ENCODE measurements at places on chromosomes 1 and 21.

DNA sequence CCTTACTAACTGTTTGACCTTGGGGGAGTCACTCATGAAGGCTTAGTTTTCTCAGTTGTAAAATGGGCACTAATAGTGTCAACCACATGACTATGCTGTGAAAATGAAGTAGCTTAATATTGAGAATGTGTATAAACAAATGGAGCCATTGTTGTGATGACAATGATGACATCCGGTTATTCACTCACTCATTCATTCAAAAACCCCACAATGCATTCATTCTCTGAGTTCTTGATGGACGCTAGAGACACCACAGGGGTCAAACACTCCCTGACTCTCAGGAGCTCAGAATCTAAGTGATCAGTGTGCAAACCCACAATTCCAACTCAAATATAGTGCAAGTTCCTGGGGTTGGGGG is 138.9 kb downstream of the FOXD2 start:
- DNase-seq = no peak

GRCh38 chr21:22062472-22063139 is 1064.4 kb downstream of the NCAM2 start:
- no peak for DNase-seq

DNA sequence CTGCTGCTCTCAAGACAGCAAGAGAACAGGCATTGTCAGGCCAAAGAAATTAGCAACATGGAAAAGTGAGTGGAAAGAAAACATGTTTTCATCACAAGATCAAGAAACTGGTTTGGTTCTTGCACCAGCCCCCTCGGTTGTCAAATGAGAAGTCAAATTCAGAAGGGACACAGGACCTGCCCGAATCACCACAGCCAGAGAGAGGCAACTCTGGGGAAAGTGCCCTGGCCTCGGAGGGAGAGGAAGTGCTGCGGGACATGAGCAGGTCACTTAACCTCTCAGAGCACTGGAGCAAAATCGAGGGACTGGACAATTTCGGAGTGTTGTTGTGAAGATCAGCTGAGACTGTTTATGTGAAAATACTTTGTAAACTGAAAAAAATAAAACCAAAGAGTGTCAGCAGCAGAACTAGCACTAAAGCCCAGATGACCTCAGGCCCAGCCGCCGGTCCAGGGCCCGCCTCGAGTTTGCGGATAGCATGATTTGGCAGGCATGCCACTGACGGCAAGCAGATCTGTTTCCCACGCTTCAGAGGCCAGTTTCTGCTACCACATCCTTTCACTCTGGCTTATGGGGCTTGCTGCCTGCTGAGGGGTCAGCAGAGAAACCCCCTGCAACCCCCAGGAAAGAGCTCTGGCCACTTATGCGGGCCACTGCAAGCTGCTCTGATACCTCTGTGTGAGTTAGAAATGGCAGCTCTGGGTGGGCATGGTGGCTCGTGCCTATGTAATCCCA is 32.1 kb downstream of the CD247 start:
- no peak for DNase-seq

DNA sequence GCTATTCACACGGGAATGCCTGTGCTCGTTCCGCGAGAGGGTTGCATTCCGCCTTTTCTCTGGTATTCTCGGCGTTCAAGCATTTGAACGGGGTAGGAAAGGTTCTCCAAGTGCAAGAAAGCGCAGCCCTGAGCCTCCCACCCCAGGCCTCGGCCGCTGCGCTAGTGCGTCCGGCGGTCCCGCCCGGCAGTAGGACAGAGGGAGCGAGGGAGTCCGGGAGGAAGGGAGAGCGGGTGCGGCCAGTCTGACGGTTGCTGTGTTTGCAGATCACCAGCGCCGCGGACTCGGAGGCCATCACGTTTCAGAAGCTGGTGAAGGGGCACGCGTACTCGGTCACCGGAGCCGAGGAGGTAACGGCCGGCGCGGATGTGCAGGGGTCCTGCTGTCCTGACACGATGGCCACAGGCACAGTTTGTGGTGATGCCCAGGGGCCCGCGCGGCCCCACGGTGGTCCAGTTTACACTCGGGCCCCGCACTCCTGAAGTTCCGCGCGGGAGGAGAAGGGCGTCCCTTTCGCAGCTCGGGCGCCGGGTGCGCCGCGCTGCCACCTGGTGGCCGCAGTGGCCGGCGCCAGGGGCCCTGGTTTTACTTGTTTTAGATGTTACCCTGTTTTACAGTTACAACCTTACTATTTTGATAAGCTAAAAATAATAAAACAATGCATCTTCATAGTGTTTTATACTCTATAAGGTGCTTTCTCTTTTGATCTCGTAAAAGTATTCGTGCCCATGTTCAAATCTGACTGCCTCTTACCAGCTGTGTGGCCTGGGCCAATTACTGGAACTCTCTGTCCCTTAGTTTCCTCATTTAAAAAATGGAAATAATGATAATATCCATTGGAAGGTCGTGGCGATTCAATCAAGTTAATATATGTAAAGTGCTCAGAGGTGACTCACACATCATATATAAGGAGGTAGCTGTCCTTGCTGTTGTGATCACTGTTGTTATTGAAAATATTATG is 36.7 kb downstream of the CAPN2 start:
- peak; percentile 75 for DNase-seq

DNA sequence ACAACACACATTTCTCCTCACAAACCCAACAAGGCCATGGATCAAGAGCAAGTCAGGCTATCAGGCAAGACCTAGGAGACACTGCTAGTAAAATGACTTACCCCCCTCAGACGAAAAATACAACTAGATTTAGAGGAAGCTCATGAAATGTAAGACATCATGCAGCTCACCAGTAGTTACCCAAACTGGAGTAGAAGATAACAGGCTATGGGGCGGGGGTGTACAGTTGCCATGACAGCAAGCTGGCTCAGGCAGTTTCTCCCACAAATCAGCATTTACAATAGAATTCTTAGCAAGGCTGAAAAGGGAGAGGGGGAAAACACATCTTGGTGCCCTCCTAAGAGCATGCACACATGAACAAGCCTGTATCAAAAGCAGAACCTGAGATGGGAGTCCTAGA is 13.9 kb downstream of the TPM3 start:
- peak; percentile 55 for DNase-seq

DNA sequence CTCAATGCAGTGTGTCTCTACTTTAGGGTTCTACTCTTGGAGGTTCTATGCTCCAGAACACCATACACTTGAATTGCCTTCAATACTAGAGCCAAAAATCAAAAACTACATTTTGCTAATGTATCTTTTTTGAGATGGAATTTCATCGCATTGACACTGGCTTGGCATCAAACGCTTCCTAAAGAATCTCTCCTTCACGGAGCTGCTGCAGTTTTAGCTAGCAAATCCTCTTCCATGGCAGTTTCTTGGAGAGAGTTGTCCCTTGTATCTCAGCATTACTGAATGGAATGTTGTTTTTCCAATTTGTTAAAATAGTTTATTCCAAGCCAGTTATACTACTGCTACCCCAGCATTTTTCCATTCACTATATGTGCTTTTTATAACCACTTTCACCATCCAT is 17.7 kb downstream of the SDCCAG8 start:
- no peak for DNase-seq

DNA sequence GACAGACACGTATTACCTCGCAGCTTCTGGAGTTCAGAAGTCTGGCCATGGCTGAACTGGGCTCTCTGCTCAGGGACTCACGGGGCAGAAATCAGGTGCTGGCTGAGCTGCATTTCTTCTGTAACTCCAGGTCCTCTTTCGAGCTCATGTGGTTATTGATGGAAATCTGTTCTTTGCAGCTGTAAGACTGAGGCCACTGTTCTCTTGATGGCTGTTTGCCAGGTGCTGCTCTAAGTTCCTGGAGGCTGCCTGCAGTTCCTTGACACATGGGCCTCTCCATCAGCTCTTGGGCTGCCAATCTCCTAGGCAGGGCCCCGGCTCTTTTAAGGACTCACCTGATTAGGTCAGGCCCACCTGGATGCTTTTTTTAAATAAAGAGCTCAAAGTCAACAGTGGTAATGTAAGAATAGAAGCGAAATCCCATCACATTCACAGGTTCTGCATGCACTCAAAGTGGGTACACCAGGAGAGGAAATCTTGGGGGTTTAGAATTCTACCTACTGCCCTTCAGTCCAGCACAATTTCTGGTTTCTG is 139.1 kb downstream of the KAZN start:
- DNase-seq = no peak

DNA sequence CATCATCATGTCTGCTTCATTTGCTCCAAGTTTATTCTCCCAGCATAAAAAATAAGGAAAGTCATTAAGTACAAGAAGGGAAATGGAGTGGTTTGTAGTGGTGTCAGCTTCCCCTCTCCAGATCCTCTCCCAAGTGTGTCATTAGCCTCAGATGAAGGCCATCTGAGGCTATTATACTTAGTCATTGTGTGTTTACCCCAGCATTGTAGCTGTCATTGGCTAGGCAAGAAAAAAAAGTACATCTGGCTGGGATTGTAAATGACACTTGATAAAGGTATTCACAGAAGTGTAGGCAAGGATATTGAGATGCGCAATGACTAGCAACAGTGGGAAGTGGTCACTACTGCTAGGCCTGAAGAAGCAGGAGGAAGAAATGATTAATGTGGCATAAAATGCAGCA is 316.9 kb upstream of the SGIP1 start:
- no peak for DNase-seq

- no peak for DNase-seq
Measured at GRCh38 chr1:53337499-53337898, 9.6 kb upstream of the LRP8 start.

DNA sequence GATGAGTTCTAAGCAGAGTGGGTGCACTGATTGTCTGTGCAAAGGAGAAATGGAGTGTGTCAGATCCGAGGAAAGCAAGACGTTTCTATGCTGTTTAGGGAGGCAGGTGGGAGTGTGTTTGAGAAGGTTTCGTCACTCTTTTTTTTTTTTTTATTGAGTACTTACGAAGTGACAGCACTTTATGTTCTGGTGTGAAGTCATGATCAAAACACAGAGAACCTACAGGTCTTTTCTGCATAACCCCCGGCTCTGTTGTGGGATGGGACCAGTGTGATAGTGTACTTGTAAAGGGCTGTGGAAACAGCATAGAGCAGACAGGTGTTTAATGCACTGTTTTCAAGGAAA is 26.7 kb downstream of the MIA3 start:
- peak; percentile 55 for DNase-seq

DNA sequence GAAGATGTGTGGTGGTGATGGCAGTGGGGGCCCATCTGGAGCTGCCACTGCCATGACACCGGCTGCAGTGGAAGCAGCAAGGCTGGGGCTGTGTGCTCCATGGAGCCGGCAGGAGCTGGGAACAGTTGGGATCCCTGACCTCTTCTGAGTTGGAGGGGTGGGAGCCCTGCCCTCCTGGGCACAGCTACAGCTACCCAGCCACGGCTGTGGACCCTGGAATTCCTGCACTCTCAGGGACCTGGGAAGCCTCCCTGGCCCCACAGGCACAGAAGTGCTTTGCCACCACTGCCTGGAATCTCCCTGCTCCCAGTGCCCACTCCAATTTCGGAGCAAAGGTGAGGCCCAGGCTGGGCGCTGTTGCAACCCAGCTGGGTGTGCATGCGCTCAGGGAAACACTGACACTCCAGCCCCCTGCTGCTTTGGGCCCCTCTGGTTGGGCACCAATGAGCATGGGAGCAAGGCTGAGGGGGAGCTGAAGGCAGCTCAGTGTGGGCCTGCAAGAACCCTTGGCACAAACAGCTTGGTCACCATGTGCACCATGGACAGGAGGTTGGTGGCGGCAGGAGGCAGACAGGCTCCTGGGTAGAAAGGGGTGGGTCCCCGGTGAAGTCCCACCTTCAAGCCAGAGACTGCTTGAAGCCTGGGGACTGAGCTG is 817.6 kb downstream of the KCNT2 start:
- DNase-seq = no peak

GRCh38 chr1:58783090-58783992 is 506 bp downstream of the JUN start:
- DNase-seq = peak; percentile 67

DNA sequence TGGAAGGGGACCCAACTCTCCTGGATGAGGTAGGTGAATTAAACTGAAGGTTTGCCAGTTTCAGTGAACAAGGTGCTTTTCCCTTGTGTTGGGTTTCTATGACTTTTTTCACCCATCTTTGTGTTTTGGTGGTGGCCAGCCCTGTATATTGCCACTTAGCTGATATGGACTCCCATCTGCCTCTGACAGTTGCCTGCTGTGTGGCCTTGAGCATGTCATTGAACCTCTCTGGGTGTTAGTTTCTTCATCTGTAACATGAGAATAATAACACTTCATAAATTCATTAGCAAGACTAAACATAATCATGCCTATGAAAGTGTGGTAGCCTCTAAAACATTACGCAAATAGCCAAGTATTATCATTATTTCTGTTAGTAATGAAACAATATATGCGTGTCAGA is 141.7 kb downstream of the PBX1 start:
- DNase-seq = no peak

GRCh38 chr21:39946199-39946598 is 79.0 kb downstream of the PCP4 start:
- DNase-seq = no peak

DNA sequence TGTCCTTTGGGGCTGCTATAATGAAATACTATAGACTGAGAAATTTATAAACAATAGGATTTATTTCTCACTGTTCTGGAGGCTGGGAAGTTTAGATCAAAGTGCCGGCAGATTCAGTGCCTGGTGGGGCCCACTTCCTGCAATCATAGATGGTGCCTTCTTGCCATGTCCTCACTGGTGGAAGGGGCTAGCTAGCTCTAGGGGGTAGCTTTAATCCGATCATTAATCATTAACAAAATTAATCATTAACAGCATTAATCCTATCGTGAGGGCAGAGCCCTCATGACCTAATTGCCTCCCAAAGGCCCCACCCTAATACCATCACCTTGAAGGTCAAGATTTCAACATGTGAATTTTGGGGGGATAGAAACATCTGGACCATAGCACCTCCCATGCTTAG is 124.3 kb downstream of the TRABD2B start:
- DNase-seq = no peak

- no peak for DNase-seq
Measured at GRCh38 chr1:176434234-176434633, 28.7 kb upstream of the PAPPA2 start.

- DNase-seq = no peak
Measured at GRCh38 chr1:143625886-143626285, 345.9 kb downstream of the FAM72C start.

DNA sequence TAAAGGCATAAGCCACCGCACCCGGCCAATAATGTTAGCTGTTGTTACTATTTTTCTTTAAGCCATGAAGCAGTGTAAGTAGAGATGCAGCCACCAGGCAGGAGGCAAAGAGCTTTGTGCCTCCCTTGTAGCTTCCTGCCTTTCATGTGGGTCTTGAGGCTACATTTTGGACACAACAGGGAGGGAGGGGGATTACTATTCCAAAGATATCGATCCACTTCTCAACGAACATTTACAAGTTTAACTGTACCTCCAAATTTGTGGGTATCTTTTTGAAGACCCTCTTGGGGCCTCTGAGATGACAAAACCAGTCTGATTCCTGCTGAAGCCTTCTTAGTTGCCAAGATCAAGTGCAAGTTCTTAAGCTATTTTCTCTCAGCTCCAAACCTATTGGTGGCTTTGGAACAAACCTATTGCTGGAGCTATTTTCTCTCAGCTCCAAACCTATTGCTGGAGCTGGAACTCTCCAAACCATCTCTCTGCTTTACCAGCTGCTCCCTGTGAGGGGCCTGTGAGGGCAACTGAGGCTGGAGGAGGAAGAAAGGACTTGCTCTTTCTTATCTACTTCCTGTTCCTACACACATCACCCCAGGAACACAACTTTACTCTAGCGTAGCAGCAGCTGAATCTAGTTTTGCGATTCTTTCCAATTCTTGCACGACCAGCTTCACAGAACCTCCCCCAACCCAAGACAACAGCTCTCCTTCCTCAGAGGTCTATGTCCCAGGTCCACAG is 16.1 kb upstream of the RCAN3 start:
- DNase-seq = no peak

- peak; percentile 63 for DNase-seq
Measured at GRCh38 chr1:193542690-193543089, 356.3 kb upstream of the B3GALT2 start.

Measured in suppressor macrophage treated with lipopolysaccharide for 4 hours (primary cell).